M059J (cell line): ENCODE measurements at places on chromosomes 6 and 20.
A peak's percentile ranks its signal among the peaks of the same experiment; 100 is the strongest.

- no peak for DNase-seq
These were observed 25.3 kb downstream of the SLC13A3 start for GRCh38 chr20:46625875-46626373.

GRCh38 chr6:47083586-47084047 is 41.5 kb upstream of the ADGRF1 start:
- peak; percentile 94 for DNase-seq

- no peak for DNase-seq
These were observed 74.2 kb downstream of the RIOK1 start for GRCh38 chr6:7463785-7464184.

GRCh38 chr6:161204866-161205557 is 68.8 kb downstream of the AGPAT4 start:
- peak; percentile 64 for DNase-seq

- no peak for DNase-seq
These were observed 21.2 kb downstream of the TRIM15 start for GRCh38 chr6:30184417-30185031.

DNA sequence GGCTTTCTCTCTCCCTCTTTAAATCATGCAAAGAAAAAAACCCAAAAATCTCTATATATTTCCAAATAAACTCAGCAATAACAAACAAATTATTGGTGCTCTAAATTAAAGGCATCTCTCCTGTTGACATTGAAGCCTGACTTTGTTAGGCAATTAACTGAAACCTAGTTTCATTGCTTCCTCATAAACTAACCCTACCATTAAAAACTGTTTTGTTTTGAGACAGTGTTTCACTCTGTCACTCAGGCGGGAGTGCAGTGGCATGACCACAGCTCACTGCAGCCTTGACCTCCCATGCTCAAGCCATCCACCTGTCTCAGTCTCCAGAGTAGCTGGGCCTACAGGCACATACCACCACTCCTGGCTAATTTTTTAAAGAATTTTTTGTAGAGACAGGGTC is 34.9 kb downstream of the PIGU start:
- no peak for DNase-seq

DNA sequence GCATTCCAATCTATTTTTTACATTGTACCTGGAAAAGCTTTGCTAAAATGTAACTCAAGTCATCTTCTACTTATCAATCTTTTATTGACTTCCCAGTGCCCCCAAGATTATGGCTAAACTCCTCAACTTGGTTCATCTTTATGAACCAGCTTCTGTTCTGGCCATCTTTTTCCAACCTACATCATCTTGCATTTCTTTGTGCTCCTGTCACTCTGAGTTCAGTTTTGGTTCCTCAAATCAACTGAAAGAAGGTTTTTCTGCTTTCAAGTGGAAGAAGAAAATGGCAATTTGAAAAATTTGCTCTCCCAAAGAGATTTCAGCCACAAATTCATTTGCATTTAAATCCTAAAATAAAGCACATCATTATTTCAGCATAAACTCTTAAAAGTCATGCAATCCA is 41.8 kb downstream of the GPX5 start:
- no peak for DNase-seq

GRCh38 chr20:57289391-57290177 is 23.1 kb upstream of the BMP7 start:
- no peak for DNase-seq

GRCh38 chr6:130306377-130306776 is 59.4 kb upstream of the TMEM200A start:
- peak; percentile 47 for DNase-seq
